ENCODE measurements at places on chromosomes 3 and 15.

GRCh38 chr3:124553178-124553577, 177.1 kb upstream of the UMPS start:
- DNase-seq, result no peak

DNA sequence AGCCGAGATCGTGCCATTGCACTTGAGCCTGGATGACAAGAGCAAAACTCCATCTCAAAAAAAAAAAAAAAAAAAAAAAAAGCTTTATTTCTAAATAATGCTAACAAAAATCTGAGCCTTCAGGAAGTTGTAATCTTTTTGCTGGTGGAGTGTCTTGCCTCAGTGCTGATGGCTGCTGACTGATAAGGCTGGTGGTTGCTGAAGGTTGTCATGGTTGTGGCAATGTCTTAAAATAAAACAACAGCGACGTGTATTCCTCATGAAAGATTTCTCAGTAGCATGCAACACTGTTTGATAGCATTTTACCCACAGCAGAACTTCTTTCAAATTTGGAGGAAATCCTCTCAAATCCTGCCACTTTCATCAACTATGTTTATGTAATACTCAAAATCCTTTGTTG, 77.4 kb upstream of the PTPRG start:
- DNase-seq, result no peak

DNA sequence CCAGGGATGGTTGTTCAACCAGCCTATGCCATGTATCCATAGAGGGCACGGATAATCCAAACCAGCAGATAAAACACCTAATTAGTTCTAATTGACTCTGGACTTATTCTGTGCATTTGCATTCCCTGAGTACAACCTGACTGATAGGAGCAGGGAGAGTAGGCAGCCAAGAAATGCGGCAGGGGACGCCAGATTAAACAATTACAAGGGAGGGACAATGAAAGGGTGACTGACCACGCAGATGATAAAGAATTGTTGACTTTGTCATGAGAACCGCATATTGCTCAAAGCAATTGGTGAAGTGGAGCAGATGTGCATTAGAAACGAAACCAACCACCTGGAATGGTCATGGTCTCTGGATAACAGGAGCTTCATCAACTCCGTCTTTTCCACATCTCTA, 369.1 kb upstream of the FRG2C start:
- DNase-seq, result no peak

- no peak for DNase-seq
Observed at GRCh38 chr3:174111776-174112175, 714.2 kb downstream of the NLGN1 start.

DNA sequence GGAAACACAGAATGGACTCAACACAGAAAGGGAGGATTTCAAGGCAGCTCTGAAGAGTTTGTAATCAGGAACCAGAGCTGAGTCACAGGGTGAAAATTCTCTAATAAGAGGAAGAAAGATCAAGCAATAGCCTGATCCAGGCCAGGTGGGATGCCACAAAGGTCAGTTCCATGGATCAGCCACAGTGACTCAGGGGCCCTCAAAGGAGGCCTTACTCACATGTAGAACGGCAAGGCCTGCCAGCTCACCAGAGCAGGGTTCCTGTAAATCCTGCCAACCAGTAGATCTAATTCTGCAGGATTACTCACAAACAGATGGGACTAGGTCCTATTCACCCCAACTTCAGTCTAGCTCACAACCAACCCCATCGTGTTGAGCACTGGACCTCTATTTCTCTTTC, 78.3 kb upstream of the PPP2R3A start:
- DNase-seq, result no peak

DNA sequence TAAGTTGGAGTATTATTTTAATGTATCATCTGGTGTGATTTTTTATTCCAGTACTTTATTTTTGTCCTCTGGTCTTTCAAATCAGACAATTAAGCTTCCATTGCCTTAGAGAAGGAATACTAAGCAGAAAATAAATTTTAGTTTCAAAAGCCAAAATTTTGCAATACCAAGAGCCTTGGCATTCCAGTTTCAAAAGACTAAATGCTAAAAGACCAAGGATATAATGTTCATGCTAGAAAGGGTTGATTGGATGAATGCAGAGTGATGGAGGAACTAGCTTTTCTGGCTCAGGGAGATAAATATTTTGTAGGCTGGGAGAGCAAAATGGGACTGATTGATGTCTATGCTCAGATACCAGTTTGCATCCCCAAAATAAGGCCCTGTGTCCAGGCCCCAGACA, 6.2 kb downstream of the CD200 start:
- DNase-seq, result no peak

DNA sequence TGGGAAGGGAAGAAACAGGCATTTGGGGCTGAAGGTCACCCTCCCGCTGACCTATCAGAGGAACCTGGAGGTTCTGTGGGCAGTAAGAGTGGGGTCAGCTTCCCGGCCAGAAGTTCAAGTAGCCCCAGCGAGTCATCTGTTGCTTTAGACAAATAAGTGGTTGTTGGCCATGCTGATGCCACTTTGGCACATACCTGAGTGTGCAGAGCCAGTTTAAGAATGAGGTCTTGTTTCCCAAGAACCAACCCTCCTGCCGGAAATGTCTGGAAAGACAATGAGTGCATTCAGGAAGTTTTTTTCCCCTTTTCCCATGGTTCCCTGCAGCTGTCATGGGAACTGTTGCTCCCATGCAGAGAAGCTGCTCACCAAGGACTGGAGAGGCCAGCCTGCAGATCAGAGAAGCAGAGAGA, 166.7 kb downstream of the ZNF621 start:
- DNase-seq, result no peak

GRCh38 chr3:113339616-113340244, 101.6 kb downstream of the CFAP44 start:
- no peak for DNase-seq

- no peak for DNase-seq
Observed at GRCh38 chr15:95180530-95180929, 949.2 kb downstream of the MCTP2 start.

- DNase-seq, result no peak
Observed at GRCh38 chr3:25785826-25786225, 2.6 kb upstream of the NGLY1 start.

DNA sequence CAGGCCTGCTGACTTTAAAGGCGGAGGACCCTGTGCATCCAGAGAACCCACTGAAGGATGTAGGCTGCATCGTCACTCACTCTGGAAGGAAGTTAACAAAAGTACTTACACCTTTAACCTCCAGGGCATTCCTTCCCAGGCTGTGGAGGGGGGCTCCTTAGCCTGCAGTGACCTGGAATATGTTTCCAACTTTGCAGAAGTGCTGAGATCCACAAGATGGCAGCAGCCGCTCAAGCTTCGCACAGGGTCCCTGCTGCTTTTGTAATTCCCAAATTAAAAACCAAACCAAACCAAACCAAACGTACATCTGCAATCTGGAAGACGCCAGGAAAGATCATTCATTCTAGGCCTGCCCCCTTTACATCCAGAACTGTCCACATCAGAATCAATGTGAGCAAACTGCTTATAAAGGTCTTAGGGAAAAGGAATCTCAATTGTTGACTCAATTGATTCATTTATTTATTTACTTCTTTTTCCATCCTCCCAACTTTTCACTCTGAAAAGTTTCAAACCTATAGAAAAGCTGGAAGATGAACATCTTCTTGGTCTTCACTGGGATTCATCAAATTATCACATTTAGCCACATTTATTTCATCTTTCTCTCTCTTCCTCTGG, 70.5 kb upstream of the KLHL25 start:
- DNase-seq, result peak; percentile 65

DNA sequence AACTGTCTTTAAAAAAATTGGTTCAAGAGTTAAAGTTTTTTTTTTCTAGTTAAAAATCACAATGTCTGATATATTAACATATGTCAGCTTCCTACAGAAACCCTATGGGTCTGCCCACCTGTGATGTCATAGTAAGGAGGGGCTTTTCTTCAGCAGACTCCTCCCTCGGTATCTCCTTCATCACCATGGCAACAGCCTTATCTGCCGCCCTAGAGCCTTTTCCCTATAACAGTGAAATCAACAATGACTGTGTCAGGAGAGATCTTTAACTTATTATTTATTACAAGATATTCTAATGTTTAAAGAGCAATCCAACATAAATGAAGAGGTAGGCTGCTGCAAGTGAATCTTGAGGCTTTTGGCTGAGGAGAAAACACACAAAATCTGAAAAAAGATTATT, 138.7 kb downstream of the PEX5L start:
- no peak for DNase-seq

- no peak for DNase-seq
Observed at GRCh38 chr3:162370141-162370540, 873.5 kb downstream of the OTOL1 start.

- DNase-seq, result no peak
Observed at GRCh38 chr15:56804279-56804678, 71.0 kb upstream of the ZNF280D start.

DNA sequence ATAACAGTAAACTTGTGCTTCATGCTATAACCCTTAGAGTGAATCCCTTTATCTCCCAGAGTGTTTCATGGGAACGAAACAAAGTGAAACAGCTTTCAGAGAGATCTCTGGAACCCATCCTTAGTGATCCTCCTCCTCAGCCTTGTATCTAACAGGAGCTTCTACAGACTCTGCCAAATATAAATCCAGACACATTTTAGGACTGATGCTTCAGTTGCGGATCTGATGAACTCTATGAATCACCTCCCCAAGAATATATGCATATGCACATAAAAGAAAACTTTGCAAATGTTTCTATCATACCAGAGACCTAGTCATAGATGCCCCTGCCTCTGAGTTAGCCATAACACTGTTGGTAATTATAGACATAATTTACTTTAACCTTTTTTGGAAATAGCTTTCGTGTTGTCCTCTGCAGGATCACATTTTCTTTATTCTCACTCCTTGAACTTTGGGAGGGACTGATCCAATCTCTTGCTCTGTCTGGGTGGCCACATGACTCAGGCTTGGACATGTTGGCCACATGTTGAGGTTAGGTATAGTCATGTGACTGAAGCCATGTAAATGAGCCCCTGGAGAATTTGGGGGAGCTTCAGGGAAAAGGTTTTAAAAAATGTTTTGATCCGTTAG, 306.4 kb upstream of the CNTN3 start:
- no peak for DNase-seq

GRCh38 chr3:37223141-37223558, 48.8 kb upstream of the LRRFIP2 start:
- DNase-seq, result no peak

DNA sequence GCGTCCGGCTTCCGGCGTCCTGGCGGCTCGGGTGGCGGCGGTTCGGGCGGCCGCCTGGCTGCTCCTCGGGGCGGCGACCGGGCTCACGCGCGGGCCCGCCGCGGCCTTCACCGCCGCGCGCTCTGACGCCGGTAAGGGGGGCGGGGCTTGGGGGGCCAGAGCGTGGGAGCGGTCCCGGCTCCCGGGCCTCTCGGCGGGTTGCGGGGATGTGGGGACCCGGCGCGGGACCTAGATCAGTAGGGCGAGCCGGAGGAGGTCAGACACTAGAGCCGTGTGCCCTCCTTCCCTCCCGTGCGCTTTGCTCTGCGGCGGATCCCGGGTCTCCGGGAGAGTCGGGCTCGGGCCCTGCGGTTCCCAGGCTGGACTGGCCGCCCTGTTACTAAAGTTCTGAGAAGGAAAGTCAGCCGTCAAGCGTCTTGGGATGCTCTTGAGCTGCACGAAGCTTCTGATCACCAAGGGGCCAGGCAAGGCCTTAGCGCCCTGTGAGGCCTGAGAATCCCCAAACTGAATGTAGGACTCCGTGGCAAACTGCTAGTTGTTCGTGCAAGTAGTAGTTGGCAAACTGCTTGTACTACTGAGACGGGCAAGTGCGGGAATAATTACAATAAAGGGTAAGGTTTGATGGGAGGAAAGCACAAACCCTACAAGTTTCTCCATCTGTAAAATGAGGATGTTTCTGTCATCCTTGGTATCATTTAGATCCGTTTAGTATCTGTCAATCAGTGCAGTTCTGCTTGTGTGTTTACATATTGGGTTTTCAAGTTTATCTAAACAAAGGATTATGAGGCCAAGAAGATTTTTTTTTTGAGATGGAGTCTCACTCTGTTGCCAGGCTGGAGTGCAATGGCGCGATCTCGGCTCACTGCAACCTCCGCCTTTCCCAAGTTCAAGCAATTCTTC, 587 bp downstream of the PIGX start:
- no peak for DNase-seq

DNA sequence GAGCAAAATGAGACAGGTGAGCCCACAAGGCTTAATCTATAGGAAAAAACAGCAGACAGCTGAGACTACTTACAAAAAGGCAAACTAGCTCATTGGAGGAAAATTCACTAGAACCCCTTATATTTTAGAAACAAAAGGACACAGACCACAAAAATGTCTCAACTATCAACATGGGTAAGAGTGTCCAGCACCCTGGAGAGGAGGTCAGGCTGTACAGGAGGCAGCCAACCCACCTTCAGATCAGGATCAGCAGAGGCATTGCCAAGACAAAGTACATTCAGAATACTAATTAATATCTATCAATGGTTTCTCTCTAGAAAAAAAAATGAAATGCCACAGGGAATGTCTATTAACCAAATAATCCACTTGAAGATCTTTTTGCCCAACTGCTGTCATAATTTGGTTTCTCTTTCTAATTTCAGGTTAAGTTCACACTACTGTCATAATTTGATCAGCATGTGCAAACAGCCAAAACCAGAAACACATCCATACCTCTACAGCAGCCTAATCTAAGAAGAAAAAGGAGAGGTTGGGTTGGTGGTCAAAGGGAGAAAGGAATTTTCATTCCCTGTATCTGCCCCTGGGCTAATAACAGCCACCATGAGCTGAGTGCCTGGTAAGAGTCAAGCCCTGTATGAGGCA, 26.0 kb upstream of the THBS1 start:
- DNase-seq, result no peak

GRCh38 chr3:58190882-58191281, 19.9 kb downstream of the DNASE1L3 start:
- DNase-seq, result no peak

Data from kidney (tissue), 22 donors.